Amniotic stem cell (primary cell): ENCODE measurements at places on chromosomes 12 and 14.

DNA sequence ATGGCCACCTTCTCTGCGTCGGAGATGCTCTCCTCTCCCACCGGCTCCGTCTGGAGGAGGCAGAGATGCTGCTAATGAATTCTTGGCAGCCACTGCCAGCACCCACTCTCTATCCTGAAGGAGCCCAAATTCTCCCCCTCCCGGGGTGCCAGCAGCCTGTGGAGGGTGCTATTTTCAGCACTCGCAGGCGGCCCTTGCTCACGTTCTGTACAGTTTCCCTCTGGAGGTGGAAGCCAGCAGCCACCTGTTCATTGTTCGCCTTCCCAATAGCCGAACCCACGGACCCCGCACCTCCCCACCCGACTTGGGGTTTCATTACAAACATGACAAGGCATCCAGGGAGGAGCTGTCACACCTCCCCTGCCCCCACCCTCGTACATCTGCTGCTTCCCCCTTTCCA is 27.8 kb downstream of the SNRNP35 start:
- no peak for DNase-seq

DNA sequence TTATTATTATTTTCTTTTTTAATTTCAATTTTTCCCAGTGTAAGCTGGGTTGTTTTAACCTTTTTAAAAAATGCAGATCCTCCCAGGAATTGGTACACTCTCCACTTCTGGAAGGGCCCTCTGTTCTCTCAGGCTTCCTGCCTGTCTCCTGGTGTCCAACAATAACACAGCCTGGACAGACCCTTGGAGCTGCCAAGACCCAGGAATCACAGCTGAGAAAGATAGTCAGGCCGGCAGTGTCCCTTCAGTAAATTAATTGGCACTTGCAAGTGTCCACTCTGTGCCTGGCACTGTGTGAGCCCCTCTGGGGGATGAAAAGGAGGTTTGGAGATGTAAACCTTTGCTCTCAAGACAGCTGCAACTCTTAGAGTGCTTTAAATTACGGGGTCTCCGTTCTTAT is 113.3 kb downstream of the SMOC1 start:
- no peak for DNase-seq

DNA sequence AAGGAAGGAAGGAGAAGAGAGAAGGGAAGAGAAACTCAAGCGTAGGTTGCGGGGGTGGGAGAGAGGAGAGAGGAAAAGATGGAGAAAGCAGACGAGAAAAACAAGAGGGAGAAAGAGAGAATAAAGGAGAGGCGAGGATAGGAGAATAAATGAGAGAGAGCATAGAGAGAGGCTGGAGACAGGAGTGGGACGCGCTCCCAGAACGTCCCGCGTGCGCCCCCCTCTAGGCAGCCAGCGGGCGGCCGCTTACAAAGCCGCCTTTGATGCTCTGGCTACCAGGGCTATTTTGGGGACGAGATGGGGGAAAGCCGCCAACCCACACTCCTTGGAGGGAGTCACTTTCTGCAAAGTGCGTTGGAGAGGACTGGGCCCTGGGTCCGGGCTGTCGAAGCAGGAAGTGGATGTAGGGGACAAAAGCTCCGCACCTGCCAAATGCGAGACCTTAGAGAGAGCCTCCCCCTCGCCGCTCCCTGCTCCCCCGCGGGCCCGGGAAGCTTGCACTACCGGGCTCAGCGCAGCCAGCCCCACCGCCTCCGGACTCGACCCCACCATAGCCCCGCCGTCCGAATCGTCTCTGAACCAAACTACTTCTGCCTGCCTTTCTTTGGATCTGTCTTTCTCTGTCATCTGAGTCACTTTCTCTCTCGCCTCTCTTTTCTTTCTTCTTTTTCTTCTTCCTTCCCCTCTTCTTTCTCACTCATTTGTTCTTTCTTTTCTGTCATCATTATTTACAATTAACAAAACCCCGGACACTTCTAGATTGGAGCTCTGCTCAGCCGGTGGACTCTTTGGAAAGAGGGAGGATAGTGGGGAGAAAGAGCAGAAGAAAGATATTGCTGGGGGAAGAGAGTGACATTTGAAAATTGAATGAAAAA is 8.0 kb downstream of the ASCL1 start:
- DNase-seq, result no peak

DNA sequence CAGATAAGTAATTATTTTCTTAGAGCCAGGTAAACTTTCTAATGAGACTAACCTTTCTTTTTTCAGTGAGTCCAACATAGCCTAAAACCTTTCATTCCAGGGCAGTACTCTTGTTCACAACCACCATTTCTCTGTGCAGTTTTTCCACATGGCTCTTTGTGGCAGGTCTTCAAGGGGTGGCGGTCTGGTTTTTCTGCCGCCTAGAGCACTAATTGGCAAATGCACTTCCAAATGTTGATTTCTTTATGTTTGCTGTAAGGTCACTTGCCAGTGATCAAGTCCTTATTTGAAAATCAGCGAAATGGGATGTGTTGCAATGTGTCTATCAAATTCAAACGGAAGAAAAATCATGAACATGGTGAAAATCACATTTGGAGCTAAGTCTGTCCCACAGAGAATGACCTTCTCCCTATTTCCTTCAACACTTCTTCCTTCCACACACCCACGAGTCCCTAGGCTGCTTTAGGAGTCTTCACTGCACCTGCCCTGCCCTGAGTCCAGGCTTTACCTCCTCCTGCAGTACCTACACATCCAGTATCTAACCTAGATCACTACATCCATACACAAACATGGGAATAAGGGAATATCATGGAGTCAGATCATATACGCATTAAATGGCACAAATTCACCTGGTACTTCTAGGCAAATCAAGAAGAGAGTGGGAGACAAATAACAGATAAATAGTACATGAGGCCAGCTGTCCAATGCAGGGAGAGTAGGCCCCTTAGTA is 1.9 kb downstream of the SRGAP1 start:
- no peak for DNase-seq

DNA sequence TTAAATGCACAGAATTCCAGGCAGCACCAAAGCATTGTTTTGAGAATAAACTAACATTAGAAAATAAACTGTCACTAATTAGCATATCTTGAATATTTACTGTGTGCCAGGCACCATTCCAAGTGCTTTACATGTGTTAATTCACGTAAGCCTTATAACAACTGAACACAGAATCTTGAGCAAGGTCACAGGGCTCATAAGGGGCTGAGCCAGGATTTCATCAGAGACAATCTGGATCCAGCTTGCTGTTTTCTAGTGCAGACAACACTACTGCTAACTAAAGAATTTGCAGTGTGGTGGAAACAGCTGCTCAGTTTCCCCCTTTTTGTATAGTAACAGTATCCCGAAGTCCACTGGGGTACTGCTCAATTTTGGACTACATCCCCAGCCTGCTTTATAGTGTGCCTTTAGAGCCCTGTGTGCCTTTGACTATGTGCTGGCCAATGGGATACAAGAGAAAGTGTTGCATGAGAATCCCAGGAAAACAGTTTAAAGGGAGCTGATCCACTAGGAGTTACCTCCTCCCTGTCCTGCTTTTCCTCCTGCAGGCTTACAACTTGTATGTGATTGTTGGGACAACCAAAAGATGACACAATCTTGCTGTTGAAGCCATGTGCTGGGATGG is 36.0 kb upstream of the RMST start:
- DNase-seq, result no peak

DNA sequence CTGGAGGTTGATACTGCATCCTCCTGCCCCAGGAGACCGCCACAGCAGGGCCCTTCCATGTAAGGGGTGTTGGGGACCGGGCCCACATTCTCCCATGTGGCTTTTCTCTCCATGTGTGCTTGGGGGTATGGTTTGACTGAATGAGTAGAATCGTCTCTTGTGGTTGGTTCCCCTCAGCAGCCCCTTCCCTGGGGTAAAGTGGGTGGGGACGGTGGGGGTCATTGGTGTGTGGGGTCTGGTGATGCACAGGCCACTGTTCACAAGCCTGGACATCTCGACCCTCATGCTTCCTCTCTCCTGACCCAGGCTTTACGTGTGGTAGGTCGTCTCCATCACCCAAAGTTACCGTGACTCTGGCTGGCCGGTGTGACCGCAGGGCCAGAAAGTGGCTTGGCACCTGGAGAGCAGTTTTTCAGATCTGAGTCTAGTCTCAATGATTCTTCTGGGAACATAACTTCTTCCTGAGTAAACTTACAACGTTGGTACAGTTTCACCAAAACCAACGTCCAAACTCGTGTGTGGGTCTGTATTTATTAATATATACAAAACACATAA is 17.7 kb downstream of the DCAF4 start:
- no peak for DNase-seq

DNA sequence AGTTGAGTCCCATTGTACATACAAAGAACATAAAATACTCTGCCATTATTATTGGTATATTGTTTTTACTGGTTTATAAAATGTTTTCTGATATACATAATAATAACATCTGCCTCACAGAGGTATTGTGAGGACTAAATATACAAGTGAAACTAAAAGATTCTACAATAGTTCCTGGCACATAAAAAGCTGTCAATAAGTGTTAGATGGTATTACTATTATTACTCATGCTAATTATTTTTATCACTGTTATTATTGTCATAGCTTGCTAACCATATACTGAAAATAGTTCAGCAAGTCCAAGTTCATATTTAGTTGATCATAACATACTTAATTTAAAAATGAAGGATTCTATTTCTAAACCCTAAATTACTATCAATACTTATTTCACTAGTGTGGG is 34.4 kb downstream of the BTG1 start:
- DNase-seq, result no peak

GRCh38 chr12:94073441-94074051 is 74.8 kb upstream of the PLXNC1 start:
- no peak for DNase-seq

- DNase-seq, result no peak
Measured at GRCh38 chr14:104460791-104461651, 118.5 kb upstream of the C14orf180 start.

DNA sequence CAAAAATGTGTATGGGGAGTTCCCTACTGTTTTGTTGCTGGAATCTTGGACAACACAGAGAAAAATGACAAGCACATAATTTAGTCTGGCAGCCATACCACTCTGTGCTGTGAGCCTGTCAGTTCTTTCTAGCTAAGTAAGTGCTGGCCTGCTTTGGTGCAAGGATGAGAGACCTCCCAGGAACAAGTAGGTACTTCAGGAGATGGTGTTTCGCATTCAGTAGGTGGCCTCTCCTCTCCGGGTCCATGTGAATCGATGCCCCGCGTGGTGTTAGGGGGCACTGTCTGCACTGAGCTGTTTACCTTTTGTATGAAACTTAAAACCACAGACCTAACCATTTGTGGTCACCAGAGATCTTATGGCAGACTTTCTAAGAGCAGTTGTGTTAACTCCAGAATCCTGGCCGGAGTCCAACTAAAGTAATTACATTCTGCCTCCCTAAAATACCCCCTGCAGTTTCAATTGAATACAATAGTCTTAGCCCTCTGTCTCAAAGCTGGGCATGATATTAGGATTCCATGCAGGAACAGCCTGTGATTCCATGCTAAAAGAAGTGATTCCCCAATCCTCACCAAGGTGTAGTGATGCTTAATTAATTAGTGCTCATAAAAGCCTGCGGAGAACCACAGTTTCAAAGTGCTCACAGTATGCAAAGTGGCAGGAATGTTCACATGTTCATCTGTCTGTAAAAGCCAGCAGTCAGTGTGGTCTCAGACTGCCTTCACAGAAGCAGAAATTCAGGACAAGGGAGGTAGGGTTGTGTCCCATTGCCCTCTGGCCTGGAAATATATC is 64.2 kb downstream of the LLPH start:
- no peak for DNase-seq

- peak; percentile 52 for DNase-seq
Measured at GRCh38 chr12:53452159-53453077, 516 bp downstream of the PCBP2 start.

GRCh38 chr12:93719710-93720109 is 42.5 kb downstream of the CRADD start:
- no peak for DNase-seq

DNA sequence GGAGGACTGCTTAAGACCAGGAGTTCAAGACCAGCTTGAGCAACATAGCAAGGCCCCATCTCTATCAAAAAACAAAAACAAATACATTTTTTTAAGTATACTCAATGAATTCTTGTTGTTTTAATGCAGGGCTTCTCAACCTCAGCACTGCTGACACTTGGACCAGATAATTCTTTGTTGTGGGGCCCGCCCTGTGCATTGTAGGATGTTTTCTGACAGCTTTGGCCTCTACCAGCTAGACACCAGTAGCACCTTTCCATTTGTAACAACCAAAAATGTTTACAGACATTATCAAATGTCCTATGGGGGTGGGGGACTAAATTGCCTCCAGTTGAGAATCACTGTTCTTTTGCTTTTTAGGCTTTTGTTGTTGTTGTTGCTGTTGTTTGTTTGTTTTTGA is 128.1 kb upstream of the MDM1 start:
- no peak for DNase-seq

- no peak for DNase-seq
Measured at GRCh38 chr14:55609681-55610080, 29.7 kb downstream of the KTN1 start.

GRCh38 chr14:93183596-93184317 is 940 bp downstream of the MOAP1 start:
- DNase-seq, result no peak

DNA sequence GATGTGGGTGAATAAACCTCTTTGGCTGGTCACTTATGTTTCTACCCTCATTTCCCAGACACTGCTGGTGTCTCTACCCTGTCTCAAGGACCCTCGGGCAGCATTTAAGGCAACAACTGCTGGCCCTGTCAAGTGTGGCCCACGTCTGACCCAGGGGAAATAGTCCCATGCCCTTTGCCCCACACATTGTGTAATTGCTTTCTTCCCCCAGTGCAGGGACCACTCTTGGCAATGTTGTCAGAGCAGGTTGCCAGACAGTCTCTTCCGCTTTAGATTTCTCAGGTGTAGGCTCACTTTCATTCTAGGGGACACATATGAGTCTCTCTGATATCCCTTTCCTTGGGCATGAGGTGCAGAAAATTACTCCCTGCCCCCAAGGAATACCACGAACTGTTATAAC is 216.7 kb downstream of the TMEM117 start:
- no peak for DNase-seq

- no peak for DNase-seq
Measured at GRCh38 chr12:3117144-3117581, 40.0 kb downstream of the TSPAN9 start.

GRCh38 chr12:22100958-22101748 is 55.1 kb downstream of the CMAS start:
- no peak for DNase-seq

DNA sequence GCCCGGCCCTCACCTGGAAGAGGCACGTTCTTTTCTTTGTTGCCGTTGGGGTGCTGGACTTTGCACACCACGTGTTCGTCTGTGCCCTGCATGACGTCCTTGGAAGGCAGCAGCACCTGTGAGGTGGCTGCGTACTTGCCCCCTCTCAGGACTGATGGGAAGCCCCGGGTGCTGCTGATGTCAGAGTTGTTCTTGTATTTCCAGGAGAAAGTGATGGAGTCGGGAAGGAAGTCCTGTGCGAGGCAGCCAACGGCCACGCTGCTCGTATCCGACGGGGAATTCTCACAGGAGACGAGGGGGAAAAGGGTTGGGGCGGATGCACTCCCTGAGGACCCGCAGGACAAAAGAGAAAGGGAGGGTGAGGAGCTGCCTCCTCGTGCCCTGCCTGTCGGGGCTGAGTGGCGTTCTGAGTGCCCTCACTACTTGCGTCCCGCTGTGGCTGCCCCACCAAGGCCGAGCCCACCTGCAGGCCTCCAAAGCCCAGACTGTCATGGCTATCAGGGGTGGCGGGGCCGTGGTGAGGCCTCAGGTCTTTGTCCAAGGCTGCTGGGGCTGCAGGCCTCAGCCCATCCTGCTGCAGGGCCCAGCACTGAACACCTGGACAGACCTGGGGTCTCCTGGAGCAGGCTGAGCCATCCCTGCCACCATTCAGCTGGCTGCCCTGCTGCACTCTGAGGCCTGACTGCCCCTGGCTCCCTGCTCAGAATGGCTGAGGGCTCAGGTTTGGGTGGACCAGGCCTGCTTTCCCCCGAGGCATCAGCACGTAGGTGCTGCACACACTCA is 329.7 kb downstream of the TMEM121 start:
- no peak for DNase-seq

GRCh38 chr12:106434526-106434925 is 77.0 kb downstream of the POLR3B start:
- no peak for DNase-seq
